ENCODE measurements at places on chromosomes 7 and 10. TPM values are rescaled to one million over a fixed set of nuclear protein-coding genes. Genes with fewer than 3 reads are reported as not detected.

DNA sequence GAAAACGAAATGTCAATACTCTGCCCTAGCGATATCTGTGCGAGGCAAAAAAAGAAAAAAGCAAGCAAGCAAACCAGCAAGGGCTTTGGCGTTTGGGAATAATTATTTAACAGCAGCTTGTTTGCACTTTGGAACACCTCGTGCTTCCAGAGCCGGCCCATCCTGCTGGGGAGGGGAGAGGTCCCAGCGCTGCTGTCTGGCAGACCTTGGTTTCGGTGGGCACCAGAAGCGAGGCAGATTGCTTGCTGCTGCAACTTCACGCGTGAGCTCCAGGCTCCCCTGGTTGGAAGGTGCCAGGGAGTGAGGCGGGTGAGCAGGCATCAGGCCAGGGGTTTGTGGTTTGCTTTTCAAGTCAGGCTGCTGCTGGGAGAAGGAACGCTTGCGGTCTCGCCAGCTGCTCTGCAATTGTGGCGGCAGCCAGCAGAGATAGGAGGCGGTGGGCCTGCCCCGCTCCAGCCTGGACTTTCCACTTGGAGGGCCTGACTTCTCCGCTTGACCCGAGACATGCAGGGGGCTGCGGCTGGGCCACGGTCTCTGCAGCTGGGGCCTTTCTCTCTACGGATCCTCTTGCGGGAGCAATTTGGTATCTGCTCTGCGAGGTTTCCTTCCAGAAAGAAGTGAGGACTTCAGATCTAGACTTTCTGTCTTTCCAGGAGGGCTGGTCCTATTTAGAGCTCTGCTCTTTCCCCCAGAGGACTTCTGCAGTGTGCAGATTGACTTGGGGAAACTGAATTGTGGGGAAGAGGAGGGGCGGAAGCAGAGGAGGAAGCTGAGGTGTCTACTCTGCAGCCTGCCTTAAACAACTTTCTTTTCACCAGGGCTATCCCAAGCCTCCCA lies 131.4 kb downstream of the PRPF18 start:
- peak; percentile 86 for DNase-seq

- DNase-seq, result no peak
Measured at GRCh38 chr10:6543431-6544005, 36.6 kb downstream of the PRKCQ start.

GRCh38 chr7:95688931-95689495 lies 83.3 kb upstream of the DYNC1I1 start:
- DNase-seq, result no peak

DNA sequence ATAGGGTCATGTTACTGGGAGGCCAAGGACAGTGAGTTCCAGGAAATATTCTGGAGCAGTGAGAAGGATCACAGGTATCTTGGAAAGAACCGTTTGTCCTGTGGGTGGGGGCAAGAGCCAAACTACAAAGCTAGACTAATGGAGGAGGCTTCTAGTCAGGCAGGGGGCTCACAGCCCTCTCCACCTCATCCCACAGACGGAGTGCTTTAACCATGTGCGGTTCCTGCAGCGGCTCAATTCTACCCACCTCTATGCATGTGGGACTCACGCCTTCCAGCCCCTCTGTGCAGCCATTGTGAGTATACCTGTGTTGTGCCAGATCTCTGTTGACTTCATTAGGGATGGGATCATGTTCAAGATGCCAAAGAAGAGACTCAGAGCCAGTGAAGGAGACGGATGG lies 8.1 kb downstream of the SEMA4G start:
- DNase-seq, result no peak

DNA sequence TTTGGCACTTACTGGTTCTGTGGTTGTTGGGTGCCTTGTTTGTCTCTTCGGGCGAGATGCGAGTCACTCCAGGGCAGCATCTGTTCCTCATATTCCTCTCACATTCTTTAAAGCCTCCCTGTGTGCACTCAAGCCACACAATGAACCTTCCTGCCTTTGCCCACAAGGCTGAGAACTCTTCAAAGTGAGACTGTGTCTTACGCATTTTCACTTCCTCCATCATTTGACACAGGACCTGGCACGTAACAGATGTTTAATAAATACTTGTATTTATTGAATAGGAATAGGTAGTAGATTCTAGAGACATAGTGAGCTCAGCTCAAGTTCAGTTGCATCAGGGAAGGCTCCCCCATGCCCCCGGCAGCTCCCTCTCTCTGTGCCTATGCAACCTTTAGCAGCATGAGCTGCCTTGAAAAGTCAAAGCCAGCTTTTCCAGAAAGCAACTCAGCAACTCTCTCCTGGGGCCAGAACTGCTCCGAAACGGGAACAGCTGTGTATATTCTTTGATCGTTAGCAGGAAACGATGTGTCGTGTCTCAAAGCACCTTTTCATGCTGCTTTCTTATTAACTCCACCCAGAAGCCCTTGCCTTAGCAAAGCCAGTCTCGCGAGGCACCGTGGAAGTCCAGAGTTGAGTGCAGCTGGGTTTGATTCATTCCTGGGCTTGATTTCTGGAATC lies 97.5 kb downstream of the PFKFB3 start:
- no peak for DNase-seq

DNA sequence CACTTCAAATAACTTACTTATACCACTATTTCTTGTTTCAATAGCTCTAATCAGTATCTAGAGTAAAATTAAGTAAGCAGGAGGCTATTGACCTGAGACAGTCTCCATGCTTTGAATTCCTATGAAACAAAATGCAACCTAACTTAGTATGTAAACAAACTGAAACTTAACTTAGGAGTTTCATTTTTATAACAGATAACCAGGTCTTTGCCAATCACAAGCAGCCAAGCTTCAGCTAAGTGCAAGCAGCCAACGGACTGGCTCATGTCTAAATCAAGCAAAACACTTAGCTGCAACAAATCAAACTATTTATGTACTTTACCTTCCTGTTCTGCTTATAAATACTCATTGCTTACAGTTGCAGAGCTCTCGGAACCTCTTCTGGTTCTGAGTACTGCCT lies 4.4 kb upstream of the GSTK1 start:
- no peak for DNase-seq

Gene NOBOX
- not detected for total RNA-seq

Gene MMD2
- not detected for total RNA-seq
